ENCODE measurements at places on chromosomes 7 and 10.

DNA sequence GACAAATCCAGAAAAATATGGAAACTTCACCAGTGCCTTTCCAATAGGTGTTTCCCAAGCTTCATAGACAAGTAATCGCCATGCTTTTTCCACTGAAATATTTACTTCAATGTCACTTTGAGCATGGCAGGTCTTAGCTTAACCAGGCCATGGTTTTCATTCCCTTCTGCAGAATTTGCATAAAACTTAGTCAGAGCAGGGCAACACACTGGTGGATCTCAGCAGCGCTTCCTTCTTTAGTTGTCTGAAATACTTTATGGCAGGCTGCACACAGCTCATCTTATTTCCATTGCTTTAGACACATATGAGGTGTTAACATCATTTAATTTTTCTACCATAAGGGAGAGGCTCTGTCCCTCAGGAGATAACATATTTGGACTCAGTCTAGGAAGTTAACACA is 102.9 kb upstream of the AHR start:
- peak; percentile 37 for DNase-seq

DNA sequence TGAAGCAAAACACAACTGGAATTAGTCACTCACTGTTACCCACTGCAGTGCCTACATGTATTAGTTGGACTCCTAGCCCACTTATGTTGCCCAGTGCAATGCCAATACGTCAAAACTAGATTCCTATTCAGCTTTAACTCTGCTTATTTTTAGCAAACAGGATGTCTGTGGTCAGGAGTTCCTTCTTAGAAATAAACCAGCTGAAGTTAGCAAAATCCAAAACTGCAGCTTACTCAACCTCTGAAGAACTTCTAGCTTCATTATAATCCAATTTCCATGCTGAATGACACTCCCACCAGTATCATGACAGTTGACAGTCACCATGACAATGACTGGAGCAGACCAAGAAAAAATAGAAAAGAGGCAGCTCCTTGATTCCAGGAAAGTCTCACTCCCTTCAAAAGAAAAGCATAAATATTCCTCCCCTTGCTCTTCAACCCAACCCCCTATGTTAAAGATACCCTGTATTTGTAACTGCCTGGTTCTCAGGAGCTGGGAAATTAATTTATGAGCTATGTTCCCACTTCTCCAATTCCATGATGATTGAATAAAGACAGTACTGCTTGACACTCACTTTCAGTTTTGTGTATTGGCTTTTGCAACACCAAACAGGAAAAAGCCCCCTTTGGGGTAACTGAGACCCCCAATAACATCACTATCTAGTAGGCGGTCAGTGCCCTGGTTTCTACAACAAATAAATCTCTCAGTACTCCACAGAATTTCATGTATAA is 327.4 kb downstream of the SORCS1 start:
- DNase-seq: peak; percentile 83

GRCh38 chr7:117124591-117125220 is 171.4 kb downstream of the ST7 start:
- DNase-seq: peak; percentile 88

DNA sequence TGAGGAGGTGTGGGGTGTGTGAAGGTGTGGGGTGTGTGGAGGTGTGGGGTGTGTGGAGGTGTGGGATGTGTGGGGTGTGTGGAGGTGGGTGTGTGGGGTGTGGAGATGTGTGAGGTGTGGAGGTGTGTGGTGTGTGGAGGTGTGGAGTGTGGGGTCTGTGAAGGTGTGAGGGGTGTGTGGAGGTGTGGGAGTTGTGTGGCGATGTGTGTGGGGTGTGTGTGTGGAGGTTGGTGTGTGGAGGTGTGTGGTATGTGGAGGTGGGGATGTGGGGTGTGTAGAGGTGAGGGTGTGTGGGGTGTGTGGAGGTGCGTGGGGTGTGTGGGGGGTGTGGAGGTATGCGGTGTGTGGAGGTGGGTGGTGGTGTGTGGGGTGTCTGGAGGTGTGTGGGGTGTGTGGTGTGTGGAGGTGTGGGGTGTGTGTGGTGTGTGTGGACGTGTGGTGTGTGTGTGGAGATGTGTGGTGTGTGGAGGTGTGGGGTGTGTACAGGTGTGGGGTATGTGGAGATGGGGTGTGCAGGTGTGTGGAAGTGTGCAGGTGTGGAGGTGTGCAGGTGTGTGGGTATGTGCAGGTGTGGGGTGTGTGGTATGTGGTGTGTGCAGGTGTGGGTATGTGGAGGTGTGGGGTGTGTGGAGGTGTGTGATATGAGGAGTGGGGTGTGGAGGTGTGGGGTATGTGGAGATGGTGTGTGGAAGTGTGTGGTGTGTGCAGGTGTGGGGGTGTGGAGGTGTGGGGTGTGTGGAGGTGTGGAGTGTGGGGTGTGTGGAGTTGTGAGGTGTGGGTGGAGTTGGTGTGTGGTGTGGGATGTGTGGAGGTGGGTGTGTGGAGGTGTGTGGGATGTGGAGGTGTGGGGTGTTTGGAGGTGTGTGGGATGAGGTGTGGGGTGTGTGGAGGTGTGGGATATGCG is 34.5 kb downstream of the SPDYE17 start:
- DNase-seq: no peak

GRCh38 chr7:130849604-130850003 is 115.6 kb upstream of the KLF14 start:
- DNase-seq: no peak
